Urinary bladder (tissue), 4 donors: ENCODE measurements at places on chromosomes 3 and 15.

- DNase-seq = no peak
Measured at GRCh38 chr3:183229178-183229577, 23.9 kb upstream of the B3GNT5 start.

GRCh38 chr15:100373120-100373896 is 31.5 kb upstream of the ADAMTS17 start:
- DNase-seq = no peak

GRCh38 chr3:45690336-45691035 is 1.3 kb downstream of the SACM1L start:
- no peak for DNase-seq

DNA sequence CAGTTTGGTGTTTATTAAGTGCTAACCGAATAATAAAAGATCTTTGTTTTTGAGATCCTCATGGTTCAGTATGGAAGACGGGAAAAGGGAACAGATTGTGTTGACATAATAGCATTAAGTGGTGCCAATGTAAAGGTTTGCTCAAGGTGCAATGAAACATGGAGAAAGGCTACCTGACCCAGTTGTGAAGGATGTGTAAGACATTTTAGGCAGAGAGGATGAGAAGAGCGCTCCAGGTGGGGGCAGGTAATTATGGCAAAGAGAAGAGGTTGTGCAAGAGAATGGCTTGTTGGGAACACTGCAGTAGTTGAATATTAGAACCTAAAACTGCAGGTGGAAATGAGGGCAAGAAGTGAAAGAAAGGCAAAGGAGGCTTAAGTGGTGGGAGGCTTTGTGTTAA is 140.8 kb downstream of the DIPK2A start:
- DNase-seq = no peak

DNA sequence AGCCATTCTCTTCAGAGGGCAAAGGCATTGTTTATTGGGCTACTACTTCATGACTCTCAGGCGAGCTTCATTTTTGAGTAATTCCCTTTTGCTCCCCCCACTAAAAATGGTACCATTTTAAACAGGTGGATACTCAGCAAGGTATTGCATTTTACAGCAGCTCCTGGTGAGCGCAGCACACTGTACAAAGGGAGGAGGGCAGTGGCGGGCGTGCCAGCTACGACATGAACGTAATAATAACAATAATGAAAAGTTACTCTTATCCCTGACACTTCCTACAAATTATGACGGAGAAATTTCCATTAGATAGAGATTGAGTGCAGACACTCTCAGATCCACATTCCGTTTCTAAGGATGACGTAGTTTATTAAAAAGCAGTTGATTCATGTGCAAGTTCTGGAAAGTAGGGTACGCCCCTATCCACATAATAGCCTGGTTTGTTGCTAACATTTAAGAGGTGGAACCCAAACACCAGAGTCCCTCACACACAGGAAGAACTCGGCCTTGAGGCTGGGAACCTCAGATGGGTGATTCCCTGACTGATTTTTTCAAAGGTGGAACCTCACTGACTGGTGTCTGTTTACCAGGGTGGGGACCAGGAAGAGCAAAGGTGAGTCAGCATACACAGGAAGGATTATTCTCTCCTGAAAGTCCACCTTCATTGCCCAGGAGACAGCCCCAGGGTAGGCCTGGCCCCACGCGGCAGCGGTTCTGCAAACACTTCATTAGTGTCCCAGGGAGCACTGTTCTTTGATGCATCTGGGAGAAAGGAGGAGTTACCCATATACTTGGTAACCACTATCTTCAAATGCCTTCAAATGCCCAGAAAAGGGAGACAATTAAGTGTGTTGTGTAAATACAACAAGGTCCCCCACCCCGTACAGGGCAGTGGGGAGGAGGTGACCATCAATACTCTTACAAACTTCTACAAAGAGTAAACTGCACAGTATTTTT is 69.9 kb downstream of the LDHAL6B start:
- no peak for DNase-seq

DNA sequence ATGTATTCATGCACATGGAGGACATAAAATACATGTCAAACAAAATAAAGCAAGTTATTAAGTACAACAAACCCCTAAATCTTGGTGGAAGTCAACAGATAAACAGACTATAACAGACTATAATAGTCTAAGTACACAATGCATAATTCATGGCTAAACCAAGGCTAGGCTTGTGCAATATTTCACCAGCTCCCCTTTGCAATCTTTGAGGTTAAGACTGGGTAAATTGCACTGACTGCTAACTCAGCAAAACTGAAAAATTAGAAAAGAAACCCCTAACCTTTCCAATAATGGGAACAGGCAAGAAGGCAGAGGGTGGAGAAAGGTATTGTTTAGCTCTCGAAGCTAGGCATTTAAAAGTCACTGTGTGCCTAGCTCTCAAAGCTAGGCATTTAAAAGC is 304.9 kb upstream of the WNT5A start:
- DNase-seq = no peak

DNA sequence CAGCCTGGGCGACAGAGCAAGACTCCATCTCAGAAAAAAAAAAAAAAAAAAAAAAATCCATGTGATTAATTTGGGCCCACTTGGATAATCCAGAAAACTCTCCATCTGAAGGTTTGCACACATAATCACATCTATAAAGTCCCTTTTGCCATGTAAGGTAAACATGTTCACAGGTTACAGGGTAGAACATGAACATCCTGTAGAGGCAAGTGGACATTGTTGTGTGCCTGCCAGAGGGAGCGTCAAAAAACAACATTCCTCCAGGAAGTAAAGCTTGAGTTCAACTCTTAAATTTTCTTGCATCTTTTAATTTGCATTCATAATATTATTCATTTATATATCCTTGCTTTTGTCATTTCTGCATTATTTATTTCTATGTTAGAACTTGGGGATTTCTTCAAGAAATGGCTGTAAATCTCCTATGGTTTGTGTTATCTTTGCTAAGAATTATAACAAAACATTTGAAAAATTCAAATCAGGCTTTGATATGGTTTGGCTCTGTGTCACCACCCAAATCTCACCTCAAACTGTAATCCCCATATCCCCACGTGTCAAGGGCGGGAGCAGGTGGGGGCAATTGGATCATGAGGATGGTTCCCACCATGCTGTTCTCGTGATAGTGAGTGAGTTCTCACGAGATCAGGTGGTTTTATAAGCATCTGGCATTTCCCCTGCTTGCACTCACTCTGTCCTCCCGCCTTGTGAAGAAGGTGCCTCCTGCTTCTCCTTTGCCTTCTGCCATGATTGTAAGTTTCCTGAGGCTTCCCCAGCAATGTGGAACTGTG is 11.3 kb upstream of the TTBK2 start:
- DNase-seq = no peak

DNA sequence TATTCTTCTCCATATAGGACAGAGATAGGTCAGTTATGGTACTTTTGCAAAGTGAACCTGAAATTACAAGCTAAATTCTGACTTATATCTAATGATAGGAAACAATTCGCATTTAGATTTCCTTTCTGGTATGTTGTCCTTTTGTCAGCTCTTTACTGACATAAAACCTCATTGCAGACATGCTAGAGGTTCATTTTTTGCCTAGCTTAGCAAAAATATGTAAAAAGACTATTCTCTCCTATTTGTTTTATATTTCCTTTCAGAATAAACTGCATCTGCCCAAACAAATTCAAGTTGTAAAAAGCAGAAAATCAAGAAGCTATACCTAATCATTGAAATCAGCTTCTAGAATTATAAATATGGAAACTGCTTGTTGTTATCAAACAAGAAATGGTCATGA is 168.7 kb downstream of the PPM1L start:
- no peak for DNase-seq

- DNase-seq = no peak
Measured at GRCh38 chr3:112086076-112086854, at the start of gene C3orf52. C3orf52 (plus strand) TSS chr3:112086389; CDS start chr3:112086408, 19 bp downstream.

- no peak for DNase-seq
Measured at GRCh38 chr3:86948822-86949221, 42.1 kb downstream of the VGLL3 start.

GRCh38 chr3:35814531-35814930 is 175.2 kb downstream of the ARPP21 start:
- no peak for DNase-seq

DNA sequence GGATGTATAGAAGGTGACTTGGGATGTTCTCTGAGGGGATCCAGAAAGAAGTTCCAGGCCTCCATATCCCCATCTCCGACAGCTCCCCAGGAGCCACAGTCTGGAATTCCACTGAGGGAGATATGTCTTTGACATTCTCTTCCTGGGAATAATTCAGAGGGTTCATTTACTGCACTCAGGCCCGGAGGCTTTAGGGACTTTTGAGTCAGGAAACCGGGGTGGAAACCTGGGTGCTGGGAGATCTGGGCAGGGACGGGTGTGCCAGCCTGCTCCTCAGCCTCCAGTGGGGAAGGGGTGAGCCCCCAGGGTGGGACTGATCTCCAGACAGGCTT is 147.7 kb downstream of the SMAD6 start:
- DNase-seq = no peak

GRCh38 chr15:35867356-35867755 is 321.4 kb upstream of the DPH6 start:
- no peak for DNase-seq

GRCh38 chr3:194323785-194324735 is 27.1 kb downstream of the CPN2 start:
- no peak for DNase-seq

- DNase-seq = no peak
Measured at GRCh38 chr3:28980131-28980530, 300.7 kb upstream of the RBMS3 start.

DNA sequence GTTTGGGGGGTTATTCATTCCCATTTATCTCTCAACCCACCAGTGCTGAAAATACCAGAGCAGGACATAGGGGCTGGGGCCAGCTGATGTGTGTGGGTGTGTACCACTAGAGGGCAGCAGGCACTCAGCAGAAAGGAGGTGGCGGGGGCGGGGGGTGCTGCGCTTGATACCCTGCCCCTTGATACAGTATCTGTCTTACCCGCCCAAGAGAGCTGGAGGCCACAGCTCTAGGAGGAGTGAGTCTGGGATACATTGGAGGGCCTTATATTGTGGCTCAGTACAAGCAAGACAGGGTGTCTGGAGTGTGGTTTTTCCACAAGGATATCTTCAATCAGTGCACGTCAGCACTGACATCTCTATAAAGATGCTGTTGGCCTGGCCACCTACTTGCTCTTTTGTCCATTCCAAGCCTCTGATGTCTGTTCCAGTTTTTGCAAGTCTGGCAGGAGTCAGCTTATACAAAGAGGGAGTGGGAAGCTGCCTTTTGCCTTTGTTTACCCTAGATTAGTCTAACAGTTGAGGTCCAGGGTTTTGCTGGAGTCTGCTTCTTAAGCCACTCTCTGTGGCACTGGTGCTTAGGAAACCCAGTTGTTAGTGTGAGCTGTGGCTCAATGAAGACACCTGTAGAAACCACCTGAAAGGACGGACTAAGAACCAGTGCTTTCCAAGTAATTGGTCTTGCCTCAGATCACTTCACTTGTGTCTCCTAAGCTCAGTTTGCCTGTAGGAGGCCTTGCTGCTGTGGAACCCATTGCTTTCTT is 1.5 kb upstream of the RBM15B start:
- DNase-seq = no peak

DNA sequence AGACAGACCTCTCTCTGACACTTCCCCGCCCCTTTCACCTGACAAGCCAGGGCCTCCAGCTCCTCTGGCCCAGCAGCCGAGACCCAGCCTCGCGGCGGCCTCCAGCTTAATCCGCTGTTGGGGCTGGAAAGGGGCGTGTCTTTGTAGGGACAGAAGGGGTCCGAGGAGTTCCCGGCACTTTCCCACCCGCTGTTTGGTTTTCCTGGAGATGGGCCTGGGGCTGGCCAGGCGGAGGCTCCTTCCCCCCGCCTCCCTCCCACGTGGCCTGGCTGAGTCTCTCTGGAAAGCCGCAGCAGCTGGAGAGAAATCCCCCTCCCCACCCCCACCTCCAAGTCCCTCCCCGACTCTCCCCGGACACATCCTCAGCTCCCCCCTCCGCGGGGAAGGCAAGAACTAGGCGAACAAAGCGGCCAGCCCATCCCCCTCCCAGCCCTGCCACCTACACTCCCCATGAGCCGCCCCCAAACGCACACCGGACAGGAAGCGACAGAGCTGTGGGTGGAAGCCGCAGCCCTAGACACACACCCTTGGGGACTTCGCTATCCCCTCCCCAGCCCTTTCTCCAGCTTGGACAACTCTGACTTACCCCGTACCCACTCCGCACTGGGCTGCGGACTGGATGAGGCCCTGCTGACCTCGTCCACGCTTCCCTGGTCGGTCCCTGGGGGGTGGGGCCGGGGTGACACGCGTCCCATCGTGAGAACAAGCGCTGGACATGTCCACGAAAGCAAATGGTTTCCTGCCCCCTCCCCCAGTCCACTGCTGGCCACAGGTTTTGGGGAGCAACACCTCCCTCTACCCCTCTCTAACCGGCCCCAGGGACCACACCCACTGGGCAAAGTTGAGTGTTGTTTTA is 1.2 kb downstream of the IGDCC4 start:
- DNase-seq = peak; percentile 72

GRCh38 chr3:14133876-14134275 is 9.0 kb downstream of the TMEM43 start:
- no peak for DNase-seq

- no peak for DNase-seq
Measured at GRCh38 chr3:46277476-46277875, 35.2 kb downstream of the CCR3 start.

- DNase-seq = no peak
Measured at GRCh38 chr15:39602143-39602542, 21.3 kb downstream of the THBS1 start.

- DNase-seq = no peak
Measured at GRCh38 chr3:64865839-64866570, 178.2 kb upstream of the ADAMTS9 start.

- DNase-seq = peak; percentile 20
Measured at GRCh38 chr3:194592798-194593752, 40.1 kb downstream of the TMEM44 start.

DNA sequence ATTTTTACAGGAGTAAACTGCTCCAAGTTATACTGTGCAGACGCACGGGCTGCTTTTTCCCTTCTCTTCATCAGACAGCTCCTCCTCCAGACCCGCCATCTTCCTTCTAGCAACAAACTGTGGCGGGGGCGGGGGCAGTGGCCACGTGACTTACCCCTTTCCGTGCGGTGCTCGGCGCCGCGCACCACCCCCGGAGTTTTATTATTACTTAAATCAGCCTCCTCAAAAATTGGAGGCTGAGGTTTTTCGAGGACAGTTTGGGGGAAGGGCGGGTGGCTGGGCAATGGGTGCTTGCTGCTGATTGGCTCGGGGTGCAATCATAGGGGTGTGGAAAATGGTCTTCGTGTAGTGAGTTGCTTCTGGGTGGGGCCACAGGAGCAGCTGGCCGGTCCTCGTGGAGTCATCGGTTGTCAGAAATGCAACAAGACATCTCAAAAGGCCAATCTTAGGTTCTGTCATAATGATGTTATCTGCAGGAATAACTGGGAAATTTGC is 77.1 kb upstream of the MFGE8 start:
- DNase-seq = no peak
